ENCODE measurements at places on chromosomes 5 and 9.

GRCh38 chr5:142769251-142769792, 855 bp upstream of the ARHGAP26 start:
- DNase-seq = peak; percentile 59

GRCh38 chr5:52854301-52854700, 66.6 kb downstream of the ITGA1 start:
- no peak for DNase-seq

- DNase-seq = no peak
Observed at GRCh38 chr9:134723037-134723436, 81.4 kb downstream of the COL5A1 start.

GRCh38 chr5:90071066-90071465, 338.5 kb downstream of the CETN3 start:
- no peak for DNase-seq

Measured in stimulated activated CD4-positive, alpha-beta T cell treated with anti-CD3 and anti-CD28 coated beads, Interleukin-15, amount 100 ng/mL, for 48 hours (primary cell).